ENCODE measurements at places on chromosomes 5 and 9.

- no peaks in the 10 kb centered on the region for H3K27me3 ChIP-seq
- no peak overlapping the region for H3K4me3 ChIP-seq
- peaks cover 37% of the 10 kb centered on the region for H3K4me1 ChIP-seq
These were observed 85.6 kb downstream of the DAB2IP start for GRCh38 chr9:121736934-121737462.

DNA sequence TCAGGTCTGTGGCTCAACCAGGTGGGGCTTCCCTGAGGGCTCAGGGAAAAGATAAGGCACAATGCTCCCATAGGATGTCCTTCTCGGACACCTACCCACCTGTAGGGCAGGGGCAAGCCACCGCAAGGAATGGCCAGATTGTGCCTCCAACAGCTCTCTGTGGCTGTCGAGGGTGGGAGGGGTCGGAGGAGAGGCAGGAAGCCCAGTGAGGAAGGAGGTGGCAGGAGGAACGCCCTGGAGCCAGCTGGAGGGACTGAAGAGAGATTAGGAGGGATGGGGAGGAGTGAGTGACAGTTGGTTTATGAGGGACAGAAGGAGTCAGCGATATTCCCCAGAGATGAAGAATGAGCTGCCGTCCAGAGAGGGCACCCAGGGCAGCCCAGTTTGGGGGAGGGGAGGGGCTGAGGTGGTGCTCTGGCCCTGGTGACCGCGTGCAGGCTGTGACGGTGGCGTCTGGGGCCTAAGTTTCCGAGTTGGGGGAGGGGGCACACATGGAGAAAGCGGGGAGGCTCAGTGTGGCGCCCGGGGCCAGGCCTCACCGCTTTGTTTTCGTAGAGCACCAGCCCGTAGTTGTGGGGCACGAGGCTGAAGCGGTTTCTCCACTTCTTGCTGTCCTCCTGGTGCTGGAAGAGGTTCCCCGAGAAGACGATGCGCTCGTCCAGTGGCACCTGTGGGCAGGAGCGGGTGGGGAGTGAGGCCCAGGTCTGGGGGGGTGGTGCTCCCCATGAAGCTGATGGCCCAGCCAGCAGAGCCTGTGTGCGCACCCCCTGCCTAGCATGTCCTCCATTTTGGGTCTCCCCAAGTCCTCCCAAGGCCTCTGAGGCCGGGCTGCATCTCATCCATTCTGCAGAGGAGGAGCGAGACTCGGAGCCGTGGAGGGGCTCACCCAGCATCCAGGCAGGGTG is 75.6 kb downstream of the LRSAM1 start:
- no peak overlapping the region for H3K4me3 ChIP-seq
- H3K27me3 ChIP-seq: no peaks in the 10 kb centered on the region
- H3K27ac ChIP-seq: no peak overlapping the region
- H3K36me3 ChIP-seq: peaks cover 43% of the 10 kb centered on the region
- no peak for DNase-seq
- H3K4me1 ChIP-seq: peaks cover 41% of the 10 kb centered on the region

- no peaks in the 10 kb centered on the region for H3K27me3 ChIP-seq
- no peak overlapping the region for H3K27ac ChIP-seq
- DNase-seq: no peak
- H3K4me1 ChIP-seq: no peaks in the 10 kb centered on the region
- H3K36me3 ChIP-seq: no peaks in the 10 kb centered on the region
- no peak overlapping the region for H3K4me3 ChIP-seq
These were observed 299.7 kb downstream of the NFIB start for GRCh38 chr9:14014218-14014617.

DNA sequence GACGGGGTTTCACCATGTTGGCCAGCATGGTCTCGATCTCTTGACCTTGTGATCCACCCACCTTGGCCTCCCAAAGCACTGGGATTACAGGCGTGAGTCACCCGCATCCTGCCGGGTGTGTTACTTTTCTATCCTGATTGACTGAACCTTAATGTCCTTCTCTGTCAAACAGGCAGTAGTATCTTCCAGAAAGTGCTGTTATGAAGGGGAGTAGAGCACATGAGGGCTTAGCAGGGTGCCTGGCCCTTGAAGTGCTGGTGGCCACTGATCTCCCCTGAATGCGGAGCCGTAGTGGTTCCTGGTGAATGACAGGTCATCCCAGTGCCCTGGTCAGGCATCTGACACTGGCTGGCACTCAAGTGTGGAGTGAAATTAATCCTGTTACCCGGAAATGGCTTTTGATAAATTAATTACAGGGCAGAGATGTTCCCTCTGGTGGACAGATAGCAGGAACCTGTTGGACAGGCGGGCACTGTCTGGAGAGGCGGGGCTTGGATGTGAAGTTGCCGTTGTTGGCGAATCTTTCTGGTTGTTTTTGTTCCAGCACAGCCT is 28.4 kb downstream of the PRRC2B start:
- DNase-seq: no peak
- H3K36me3 ChIP-seq: no peaks in the 10 kb centered on the region
- no peak overlapping the region for H3K4me3 ChIP-seq
- H3K4me1 ChIP-seq: peaks cover 48% of the 10 kb centered on the region
- peak overlapping the region; percentile 65 for H3K27ac ChIP-seq
- H3K27me3 ChIP-seq: no peaks in the 10 kb centered on the region

- H3K36me3 ChIP-seq: no peaks in the 10 kb centered on the region
- peak; percentile 57 for DNase-seq
These were observed 277.2 kb upstream of the ZNF608 start for GRCh38 chr5:125023673-125024072.

- no peak overlapping the region for H3K4me3 ChIP-seq
- H3K27me3 ChIP-seq: peaks cover 2% of the 10 kb centered on the region
- peaks cover 6% of the 10 kb centered on the region for H3K4me1 ChIP-seq
- no peak for DNase-seq
These were observed 30.6 kb upstream of the TLE1 start for GRCh38 chr9:81719972-81720371.

GRCh38 chr9:127293767-127294166 is 29.2 kb downstream of the GARNL3 start:
- DNase-seq: no peak
- H3K36me3 ChIP-seq: no peaks in the 10 kb centered on the region
- no peaks in the 10 kb centered on the region for H3K27me3 ChIP-seq
- no peaks in the 10 kb centered on the region for H3K4me1 ChIP-seq

GRCh38 chr5:75611311-75612225 is at the start of gene ANKDD1B:
ANKDD1B (plus strand) TSS chr5:75611453; CDS start chr5:75611635, 182 bp downstream.
- no peaks in the 10 kb centered on the region for H3K27me3 ChIP-seq
- H3K36me3 ChIP-seq: no peaks in the 10 kb centered on the region
- peaks cover 12% of the 10 kb centered on the region for H3K4me1 ChIP-seq
- DNase-seq: peak; percentile 55
- peak within 1 kb of the TSS; percentile 67 for H3K4me3 ChIP-seq
